ENCODE measurements at places on chromosomes 11 and 22. TPM values are rescaled to one million over a fixed set of nuclear protein-coding genes. Genes with fewer than 3 reads are reported as not detected.

GRCh38 chr11:78168539-78169477, 19.6 kb downstream of the KCTD21 start:
- DNase-seq, result no peak

GRCh38 chr22:25081409-25081824, 118.2 kb upstream of the CRYBB3 start:
- peak; percentile 82 for DNase-seq

GRCh38 chr22:17434856-17435255, 65.6 kb downstream of the CECR2 start:
- no peak for DNase-seq

ACRV1 gene
- not detected for total RNA-seq

GRCh38 chr11:31487848-31488247, 21.6 kb downstream of the IMMP1L start:
- peak; percentile 6 for DNase-seq

- no peak for DNase-seq
Measured at GRCh38 chr11:84901991-84902390, 725.2 kb downstream of the DLG2 start.

- DNase-seq, result no peak
Measured at GRCh38 chr22:30079952-30080533, at the start of gene HORMAD2. Gene HORMAD2 (plus strand): TSS chr22:30080464. CDS start chr22:30093953, 13,489 bp downstream.

DNA sequence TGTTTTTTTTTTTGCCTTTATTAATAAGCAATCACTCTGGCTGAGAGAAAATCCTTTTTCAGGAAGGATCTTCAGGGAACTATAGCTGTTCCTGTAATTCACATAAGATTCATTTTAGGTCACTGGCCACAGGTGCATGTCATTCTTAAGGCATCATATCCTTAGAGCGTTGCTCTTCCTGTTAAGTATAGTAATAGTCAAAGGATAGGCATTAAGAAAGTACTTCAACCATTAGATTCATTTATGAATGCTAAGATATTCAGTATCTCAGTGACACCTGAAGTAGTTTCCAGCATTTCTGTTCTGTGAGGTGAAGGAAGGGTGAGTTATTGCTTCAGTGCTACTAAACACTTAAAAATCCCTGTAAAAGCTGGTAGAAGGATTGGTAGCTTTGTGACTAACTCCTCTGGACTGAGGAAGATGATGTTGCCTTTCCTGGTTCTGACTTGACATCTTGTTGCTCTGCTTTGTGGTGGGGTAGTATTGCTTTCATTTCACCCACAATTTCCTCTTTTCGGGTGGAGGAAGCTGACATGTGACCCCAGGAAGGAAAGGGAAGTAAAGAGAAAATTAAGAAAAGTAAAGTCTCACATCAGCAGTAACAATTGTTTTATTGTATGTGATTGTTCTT, 34.7 kb downstream of the RNF169 start:
- peak; percentile 18 for DNase-seq

- no peak for DNase-seq
Measured at GRCh38 chr22:46007848-46008261, 30.9 kb upstream of the WNT7B start.

DNA sequence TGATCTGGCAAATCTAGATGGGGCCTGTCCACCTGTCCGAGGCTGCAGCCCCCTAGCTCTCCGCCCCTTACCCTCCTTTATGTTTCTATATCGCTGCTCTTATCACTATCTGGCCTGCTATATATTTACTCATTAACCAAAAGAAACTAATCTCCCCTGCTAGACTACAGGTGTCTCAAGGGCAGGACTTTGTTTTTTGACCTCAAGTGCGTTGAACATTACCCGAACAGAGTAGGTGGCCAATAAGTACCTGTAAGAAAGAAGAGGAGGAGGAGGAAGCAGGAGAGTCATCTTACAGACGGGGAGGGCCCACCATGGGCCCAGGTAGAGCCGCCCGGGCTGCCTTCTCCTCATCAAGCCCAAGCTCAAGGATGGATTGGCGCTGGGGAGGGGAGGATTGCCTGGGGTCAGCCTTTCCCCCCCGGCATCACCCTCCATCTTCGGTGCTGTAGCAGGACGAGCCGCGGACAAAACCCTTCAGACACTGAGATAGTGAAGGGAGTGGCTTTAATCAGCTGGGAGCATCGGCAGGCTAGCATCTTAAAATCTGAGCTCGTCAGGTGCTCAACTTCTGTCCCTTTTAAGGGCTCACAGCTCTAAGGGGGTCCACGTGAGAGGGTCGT, 1.2 kb upstream of the P2RY6 start:
- no peak for DNase-seq

APOL1 gene
- 17.4 TPM for total RNA-seq

DNA sequence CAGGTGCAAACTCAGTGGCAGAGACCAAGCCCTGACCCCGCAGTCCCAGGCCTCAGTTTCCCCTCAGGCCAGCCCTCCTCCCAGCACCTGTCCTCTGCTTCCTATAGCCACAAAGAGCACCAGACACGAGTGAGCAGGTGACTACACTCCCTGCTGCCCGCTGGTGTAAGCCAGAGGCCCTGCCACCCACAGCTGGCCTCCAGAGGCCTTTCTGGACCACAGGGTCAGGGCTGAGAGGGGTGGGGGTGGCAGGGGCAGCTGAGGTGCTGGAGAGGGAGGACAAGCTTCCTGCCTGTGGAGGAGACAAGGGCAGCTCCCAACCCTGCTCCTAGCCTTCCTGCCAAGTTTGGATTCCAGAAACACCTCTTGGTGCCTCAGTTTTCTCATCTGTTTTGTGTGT, 31.3 kb upstream of the WNT7B start:
- no peak for DNase-seq

HEPHL1 gene
- not detected for total RNA-seq

GRCh38 chr11:114027391-114027790, 32.1 kb upstream of the ZBTB16 start:
- no peak for DNase-seq

DNA sequence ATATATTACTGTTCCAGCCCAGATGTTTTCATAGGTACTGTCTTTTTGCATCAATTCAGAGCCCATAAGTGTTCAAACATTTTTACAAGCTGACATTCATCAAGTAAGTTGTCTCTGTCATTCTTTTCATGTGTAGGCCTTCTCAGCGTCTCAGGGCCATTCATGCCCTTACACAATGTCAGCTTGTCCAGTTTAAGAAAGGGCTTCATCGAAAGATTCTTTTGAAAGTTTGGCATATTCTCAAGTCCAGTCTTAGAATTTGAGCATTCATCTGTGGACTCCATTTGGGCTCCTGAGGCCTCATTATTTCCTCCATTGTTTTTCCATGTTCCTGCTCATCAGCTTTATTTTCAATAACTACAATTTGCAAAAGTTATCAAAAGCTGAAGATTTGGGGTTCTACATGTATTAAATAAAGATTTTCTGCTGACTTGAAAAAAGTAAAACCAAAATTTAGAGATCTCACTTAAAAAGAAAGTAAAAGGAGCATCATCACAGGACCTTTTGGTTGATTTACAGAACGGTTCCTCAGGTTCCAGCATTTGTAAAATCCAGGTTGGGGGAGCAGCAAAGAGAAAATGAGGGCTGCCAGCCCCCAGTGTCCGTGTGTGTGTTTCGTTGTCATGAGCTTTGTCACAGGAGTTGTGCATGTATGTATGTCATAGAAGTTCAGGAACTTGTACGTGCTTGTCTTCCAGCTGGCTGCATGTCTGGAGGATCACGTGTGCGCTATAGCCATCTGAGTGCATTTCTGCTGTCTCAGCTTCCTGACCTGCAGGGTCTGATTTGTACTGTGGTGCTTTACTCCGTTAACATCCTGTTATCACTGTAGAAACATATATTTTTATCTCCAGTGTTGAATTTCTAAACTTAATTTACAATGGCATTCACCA, 15.6 kb downstream of the MOV10L1 start:
- peak; percentile 37 for DNase-seq

POU2AF3 gene
- not detected for total RNA-seq

GRCh38 chr22:41508770-41509170, 35.5 kb downstream of the POLR3H start:
- no peak for DNase-seq

- no peak for DNase-seq
Measured at GRCh38 chr11:6894097-6894496, 1.8 kb upstream of the OR2D2 start.

DNA sequence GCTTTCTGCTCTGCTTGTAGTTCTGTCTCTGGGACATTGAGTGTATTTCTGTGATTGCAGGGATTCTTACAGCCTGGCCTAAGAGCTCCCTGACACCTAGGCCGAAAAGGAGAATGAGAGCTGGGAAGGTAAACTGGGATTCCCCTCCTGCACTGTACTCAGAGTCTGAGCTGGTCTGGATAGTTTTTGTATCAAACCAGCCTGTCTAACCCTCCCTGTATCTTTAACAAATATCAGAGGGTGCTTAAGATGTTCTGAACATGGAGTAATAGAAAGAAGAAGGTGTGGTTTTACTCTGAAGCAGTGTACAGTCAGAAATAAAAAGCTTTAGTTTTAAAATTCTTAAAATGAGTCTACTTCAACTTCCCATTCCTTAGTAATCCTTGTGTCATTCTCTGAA, 57.3 kb downstream of the AMOTL1 start:
- no peak for DNase-seq

TBX1 gene
- total RNA-seq, result not detected

- DNase-seq, result no peak
Measured at GRCh38 chr11:9524001-9524400, 49.5 kb upstream of the WEE1 start.

OR52I1 gene
- total RNA-seq, result not detected

DNA sequence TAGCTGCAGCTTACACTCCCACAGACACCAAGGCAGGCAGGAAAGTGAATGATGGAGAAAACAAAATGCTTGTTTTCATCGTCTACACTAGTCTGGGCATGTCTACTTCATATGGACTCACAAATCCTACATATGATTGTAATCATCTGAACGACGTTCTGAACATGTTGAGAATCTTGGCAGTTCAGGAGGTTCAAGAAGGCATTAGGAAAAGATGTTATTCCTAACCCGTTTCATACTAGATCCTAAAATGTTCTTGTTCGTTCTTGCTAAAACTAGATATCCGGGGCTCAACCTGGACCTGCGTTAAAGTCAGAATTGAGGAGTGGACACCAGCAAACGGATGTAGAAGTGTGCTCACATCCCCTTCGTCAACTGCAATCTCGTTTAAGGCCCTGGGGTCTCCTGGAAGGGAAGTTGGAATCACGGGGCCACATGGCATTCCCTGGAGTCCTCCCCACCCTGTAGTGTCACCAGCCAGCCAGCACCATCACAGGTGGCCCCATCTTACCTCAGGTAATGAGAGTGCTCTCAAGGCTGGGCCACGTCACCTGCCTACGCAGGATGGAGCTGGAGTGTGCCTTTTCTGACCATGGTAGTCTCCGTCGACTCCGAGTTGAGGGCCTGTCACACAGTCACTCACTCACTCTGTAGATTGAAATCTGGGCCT, 37.3 kb downstream of the C11orf58 start:
- no peak for DNase-seq

SPON1 gene
- 0.25 TPM for total RNA-seq

- DNase-seq, result no peak
Measured at GRCh38 chr11:118859973-118860372, 23.7 kb upstream of the CXCR5 start.

GRCh38 chr22:37752189-37753087, 55.3 kb upstream of the GCAT start:
- DNase-seq, result no peak

DNA sequence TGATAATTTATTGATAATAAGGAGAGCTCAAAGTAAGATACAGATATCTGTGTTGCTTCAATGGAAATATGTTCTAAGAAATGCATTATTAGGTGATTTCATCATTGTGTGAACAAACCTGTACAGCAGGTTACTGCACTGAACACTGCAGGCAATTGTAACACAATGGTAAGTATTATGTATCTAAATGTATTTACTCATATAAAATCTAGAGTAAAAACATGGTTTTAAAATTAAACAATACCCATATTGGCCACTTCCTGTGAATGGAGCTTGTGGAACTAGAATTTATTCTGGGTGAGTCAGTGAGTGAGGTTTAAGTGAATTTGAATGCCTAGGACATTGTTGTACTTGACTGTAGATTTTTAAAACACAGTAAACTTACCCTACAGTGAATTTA, 722.9 kb upstream of the RAG2 start:
- DNase-seq, result no peak

IL10RA gene
- 11.3 TPM for total RNA-seq

GRCh38 chr11:13680501-13681264, 12.2 kb downstream of the FAR1 start:
- DNase-seq, result no peak

GRCh38 chr22:45225732-45226502, 14.8 kb downstream of the KIAA0930 start:
- no peak for DNase-seq

HSPB2 gene
- not detected for total RNA-seq

POTEH gene
- not detected for total RNA-seq

GRCh38 chr22:17576470-17576869, 13.2 kb downstream of the SLC25A18 start:
- DNase-seq, result peak; percentile 10

- DNase-seq, result no peak
Measured at GRCh38 chr11:114097832-114098231, 38.3 kb downstream of the ZBTB16 start.

VPREB3 gene
- total RNA-seq, result not detected

GRCh38 chr11:126597041-126597440, 241.6 kb downstream of the ST3GAL4 start:
- DNase-seq, result no peak
